Amniotic epithelial cell (primary cell): ENCODE measurements at places on chromosomes 7 and 10.

DNA sequence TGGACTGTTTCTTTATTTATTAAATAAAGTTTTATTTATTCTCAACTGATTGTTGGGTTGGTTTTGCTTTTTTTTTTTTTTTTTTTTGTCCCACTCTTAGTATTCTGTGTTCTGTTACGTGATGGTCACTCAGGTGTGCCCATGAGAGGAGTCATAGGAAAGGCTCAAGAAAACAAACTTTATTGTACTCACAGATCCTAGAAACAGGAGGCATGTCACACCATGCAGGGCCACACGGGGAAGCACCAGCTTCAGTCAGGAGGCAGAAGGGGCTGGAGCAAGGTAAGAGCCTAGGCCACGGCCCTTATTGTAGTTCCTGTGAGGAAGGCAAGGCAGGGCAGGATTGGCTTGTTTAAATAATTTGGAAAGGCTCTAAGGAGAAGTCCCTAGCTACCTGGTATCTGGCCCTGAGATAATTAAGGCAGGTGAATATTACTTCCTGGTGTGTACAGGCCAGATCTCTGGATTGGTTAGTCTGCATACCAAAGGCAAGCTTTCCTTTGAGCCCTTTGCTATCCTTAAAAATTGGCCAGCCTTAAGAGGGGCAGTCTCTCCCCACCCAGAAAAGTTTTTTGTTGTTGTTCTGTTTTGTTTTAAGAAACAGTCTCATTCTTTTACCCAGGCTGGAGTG lies 8.3 kb downstream of the ATOH7 start:
- no peak for DNase-seq

DNA sequence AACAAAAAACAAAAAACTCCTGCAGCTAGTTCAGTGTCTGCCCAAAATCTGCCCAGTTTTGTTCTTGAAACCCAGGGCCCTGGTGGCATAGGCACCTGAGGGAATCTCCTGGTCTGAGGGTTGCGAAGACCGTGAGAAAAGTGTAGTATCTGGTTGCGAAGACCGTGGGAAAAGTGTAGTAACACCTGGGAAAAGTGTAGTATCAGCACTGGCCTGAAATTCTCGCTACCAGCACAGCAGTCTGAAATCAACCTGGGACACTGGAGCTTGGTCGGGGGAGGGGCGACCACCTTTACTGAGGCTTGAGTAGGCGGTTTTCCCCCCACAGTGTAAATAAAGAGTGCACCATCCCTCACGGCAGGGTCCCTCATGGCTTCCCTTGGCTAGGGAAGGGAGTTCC lies 82.5 kb upstream of the SP4 start:
- DNase-seq, result no peak

DNA sequence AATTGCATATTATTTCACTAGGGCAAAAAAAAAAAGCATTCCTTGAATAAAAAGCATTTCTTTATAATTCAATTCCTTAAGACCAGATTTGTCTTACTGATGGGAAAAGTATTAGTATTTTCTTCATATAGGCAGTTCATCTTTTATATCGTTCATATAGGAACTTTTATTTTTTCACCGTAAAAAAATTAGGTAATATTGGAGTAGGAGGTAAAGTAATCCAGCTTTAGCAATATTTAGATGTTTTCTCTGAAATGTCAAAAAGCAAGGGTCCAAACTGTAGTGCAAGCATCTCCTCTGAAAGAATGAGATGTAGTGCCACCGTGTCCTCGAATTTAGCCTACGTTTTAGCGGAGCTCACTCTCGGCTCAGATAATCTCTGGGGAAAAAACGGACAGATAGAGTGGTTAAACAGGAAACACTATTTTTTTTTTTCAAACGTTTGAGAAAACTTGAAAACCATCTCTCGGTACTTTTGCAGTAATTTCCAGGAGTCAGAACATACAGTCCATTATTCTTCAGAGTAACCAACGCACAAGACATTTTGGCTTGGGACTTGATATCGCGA lies 5.5 kb upstream of the SPAG6 start:
- DNase-seq, result no peak

GRCh38 chr10:19745672-19746071 lies 70.6 kb upstream of the PLXDC2 start:
- peak; percentile 15 for DNase-seq

DNA sequence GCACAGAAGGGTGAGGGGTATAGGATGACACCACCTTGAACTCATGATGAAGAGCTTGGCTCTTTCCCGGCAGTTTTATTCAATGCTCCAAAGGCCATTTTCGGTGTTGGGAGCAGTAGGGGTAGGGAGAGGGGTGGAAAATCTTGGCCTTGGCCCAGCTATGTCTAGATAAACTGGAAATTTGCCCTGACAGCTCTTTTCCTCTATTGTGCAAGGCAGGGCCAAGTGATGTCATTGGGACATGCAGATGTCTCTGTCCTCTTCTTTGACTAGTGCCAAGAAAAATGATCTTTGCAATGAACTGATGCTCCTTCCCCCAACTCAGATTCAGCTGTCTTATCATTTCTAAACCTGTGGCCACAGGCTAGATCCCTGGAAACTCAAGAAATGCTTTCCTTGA lies 27.7 kb upstream of the PRKCQ start:
- no peak for DNase-seq

DNA sequence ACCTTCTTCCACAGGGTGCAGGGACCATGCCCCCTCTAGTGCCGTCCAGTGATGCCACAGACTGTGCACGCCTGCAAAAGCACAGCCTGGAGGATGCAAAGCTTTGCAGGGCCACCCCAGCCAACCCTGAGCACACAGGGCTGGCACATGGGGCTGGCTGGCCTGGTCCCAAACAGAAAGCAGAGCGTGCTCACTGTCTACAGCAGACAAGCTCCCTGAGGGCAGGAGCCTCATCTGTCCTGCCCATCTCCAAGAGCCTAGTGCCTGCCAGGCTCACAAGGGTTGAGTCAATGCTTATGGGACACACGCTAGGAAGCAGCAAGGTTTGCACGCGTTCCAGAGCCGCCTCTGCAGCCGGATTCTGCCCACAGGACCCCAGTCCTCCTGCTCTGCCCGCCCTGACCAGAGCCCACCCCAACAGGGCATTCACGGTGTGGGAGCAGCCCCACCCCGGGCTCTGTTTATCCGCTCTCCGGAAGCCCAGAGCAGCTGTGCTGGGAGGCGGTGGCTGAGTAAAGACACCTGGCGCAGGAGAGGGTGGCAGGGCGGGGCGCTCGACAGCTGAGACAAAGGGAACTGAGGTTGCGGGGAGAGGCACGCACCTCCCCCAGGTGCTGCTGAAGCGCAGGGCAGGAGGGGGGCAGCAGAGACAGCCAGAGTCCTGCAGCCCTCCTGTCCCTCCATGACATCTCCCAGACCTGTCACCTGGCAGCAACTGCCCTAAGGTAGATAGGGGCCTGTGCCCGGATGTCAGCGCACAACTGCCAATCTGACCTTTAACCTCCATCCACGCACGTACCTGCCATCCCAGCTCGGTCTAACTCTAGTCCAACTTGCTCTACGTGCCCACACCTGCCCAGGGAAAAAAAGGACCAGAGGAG lies 4.3 kb downstream of the KCNH2 start:
- no peak for DNase-seq

GRCh38 chr7:14858410-14858809 lies 44.1 kb downstream of the DGKB start:
- DNase-seq, result no peak

- no peak for DNase-seq
Observed at GRCh38 chr7:157459966-157460365, 123.2 kb downstream of the DNAJB6 start.

GRCh38 chr7:150830937-150831336 lies 21.4 kb upstream of the AOC1 start:
- no peak for DNase-seq

DNA sequence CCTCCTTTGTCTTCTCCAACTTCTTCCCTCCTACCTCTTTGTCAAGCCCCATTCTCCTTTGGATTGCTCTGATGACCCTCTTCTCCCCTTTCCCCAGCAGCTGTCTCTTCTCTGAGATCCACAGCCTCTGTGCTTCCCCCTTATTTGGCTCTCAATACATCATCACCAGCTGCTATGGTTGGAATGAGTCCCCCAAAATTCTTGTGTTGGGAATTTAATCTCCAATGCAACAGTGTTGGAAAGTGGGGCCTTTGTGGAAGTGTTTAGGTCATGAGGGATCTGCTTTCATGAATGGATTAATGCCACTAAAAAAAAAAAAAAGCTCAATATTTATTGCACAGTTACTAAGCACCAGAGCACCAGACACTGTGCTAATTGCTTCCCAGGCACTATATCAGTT lies 39.2 kb upstream of the FRMD4A start:
- DNase-seq, result no peak
